ENCODE measurements at places on chromosomes 1 and 21.

DNA sequence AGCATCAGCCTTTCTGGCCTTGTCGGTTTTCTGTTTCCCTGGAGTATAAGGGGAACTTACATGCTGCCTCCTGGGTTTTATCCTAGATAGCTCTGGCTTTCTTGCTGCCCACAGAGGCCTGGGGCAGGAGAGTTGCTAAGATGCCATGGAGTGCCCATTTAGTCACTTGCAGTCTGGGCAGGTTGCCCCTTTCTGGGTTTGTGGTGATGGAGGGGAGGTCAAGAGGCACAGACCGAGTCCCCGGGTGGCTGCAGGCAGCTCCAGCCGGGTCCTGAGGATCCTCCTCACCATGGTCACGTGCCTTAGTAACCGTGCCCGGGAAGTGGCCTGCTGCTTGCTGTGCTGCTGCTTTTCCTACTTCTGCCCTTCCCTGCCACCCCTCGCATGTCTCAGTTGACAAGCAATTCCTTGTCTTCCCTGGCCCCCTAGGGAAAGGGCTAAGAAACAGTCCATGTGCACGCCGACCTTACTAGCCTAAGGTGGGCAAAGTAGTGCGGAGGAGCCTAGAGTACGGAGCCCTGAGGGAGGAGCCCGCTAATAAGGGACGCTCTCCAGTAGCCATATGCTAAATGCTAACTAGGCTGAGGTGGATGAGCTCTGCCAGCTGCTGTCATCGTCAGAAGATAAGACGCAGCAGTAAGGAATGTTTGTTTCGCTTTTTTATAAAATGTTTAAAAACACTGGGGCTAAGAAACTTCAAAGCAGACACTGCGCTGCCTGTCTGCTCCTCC is 34.8 kb downstream of the CLCA1 start:
- no peak for DNase-seq

DNA sequence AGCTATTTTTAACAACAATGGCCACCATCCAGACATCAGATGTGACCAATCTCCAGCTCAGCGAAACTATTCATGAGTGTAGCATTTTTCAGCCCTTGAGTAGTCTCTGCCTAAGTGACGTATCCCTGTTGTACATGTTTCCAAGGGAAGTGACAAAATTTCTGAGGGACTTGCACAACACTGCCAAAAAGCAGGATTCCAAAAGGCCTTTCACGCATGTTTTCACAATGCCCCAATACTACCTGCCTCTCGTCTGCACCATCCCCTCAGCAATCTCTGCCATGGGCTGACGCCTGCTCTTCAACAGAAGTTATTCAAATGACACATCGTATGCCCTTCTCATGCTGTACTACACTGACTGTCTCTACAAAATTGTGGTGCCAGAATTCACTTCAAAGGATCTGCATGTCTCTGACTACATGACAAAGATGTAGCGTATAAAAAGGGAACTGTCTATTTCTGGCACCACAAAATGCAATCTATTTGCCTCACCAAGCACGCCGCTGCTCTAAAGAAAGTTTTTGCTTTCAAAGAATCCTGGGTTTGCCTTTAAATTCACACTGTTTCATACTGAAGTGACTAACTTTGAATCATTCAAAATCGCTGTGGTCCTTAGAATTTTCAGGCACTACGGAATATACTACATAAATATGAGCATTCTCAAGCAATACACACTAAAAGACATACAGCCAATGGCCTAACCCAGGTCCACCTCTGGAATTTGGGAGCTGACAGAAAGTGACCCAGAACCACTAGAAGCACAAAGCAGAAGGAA is 32.9 kb downstream of the JAK1 start:
- no peak for DNase-seq

DNA sequence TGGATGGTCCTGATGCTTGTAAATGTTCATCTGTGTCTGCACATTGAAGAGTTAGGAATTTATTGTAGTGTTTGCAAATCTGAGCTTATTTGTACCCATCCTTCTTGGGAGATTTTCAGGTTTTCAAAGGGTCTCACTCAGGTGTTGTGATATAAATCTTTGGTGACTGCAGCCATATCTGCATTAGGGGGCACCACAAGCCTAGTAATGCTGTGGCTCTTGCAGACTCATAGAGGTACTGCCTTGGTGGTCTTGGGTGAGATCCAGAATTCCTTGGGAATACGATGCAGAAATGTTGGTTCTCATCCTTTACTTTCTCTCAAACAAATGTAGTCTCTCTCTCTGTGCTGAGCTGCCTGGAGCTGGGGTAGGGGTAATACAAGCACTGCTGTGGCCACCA is 405.9 kb downstream of the TTLL7 start:
- no peak for DNase-seq

DNA sequence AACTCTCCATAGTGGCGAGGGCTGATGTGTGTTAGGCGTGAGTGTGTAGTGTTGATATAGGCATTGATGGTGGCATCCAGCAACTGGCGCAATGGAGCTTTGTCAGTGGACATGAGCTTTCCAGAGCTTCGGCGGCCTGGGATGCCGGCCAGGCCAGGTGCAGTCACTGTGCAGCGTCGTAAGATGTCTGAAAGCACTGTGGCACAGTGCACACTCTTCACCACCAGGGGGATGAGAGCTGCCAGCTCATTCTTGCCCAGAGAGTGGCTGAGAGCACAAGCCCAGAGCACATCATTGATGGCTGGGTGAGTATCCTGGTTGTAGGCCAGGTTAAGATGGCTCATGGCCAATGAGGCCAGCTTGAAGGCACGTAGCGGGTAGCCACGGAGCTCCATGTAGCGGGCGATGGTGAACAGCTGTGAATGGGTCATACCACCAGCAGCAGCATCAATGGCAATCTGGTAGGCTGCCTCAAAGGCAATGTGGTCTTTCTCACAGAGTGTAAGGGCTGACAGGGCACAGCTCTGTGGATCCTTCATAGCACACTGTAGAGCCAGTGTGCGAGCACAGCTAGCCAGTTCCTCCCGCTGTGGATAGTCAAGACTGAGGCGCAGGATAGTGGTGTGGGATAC is 6.7 kb downstream of the UROD start:
- DNase-seq, result peak; percentile 39

GRCh38 chr21:14523234-14523633 is 22.9 kb downstream of the SAMSN1 start:
- DNase-seq, result no peak

Data from stimulated activated CD4-positive, alpha-beta T cell treated with anti-CD3 and anti-CD28 coated beads, Interleukin-1b, Interleukin-23, amount 100 ng/mL, for 24 hours (primary cell).